ENCODE measurements at places on chromosomes 16 and 17.
A peak's percentile ranks its signal among the peaks of the same experiment; 100 is the strongest.

DNA sequence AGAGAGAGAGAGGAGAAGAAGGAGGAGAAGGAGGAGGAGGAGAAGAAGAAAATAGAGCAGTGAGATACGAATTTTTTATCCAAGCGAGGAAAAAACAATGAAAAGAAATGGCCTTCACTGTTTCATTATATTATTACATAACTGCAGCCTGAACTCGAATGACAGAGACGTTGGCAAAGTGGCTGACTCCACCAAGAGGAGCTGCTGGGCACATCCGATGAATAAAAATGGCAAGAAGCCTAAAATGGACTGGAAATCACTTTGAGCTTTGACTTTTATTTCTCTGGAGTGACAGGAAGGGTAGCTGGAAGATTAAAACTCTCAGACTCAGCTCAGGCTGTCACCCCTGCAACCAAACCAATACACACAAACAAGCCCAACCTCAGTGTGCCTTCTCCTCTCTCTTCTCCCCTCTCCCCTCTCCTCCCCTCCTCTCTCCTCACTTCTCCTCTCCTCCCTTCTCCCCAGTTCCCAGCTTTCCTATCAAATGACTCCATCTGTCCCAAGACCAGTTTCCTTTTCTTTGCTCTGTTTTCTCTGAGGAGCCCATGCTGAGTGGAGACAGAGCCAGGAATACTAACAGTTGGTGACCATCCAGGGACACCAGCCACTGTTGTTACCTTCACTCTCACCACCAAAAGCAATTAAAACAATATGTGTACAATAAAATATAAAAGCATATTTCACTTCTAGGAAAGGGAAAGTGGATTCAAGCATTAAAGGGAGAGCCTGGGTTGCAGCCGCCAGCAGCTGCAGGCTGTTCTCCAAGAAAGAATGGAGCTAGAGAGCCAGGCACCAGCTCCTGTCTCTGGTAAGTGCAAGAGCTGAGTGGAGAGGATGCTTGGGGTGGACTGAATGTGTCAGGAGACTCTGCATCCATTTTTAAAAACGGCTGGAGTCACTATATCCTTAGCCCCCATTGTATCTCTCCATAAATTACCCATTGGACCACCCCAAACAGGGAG is 51.2 kb downstream of the SOX9 start:
- no peak for DNase-seq

DNA sequence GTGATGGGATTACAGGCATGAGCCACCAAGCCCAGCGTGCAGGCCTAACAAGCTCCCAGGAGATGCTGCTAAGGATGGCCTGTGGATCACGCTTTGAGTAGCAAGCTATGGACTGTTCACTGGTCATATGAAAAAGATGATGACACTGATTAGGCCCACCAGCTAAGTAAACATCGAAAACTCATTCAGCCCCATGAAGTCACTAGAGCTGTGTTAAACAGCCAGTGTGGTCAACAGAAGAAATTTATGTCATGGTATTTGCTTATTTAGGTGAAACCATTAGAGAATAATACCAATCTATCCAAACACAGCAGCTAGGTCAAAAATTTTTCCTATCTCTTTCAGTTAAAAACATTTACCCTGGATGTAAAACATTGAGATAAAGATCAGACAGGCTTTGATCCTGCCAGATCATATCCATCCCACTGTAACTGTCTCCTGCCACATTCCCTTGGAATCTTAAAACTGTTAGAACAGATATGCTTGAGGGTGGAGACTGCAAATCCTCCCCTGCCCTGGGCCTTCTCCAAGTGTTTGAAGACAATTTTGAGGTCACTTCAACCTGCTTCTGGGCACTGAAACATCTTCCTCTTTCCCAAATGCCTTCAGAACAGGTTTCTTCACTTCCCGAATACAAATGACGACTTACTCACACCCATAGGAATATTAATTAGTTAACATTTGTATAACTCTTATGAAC is 30.9 kb downstream of the HOXB1 start:
- DNase-seq, result no peak

DNA sequence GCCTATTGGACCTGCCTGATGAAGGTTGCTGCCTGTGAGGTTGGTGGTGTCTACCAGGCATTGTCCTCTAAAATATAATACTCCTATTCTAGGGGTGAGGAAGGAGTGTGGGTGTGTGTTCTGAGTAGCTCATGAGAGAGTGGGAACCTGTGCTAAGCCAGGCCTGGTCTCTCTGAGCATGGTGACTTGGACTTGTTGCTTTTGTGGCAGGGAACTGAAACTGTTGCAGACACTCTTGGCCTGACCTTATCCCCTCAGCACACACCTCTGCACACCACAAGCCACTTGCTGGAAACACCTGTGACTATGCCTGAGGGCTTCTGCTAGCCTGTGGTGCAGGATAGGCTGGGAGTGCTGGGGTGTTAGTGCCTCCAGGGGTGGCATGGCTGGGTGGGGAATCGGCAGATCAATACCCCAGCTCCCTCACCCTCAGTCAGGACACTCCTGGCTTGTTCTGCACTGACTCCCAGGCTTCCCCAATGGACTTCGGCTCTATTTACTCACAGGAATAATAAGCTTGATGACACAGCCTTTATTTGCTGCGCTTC is 29.9 kb downstream of the PLCG2 start:
- peak; percentile 27 for DNase-seq

DNA sequence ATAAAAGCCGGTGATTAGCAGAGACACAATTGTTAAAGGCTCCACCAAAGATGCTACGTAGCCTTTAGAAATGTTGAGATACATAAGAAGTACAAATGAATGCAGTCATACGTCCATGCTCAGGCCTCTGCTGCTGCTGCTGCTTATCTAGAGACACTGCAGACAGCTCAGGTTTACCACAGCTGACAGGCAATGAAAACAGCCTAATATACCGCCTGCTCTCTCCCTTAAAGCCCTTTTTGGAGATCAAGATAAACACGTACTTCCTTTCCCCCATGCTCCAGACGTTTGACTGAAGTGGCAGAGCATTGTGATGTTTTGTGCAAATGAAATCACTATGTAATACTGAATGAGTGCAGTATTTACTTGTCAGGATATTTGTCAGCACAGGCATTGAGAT is 185.3 kb downstream of the AATF start:
- DNase-seq, result no peak

DNA sequence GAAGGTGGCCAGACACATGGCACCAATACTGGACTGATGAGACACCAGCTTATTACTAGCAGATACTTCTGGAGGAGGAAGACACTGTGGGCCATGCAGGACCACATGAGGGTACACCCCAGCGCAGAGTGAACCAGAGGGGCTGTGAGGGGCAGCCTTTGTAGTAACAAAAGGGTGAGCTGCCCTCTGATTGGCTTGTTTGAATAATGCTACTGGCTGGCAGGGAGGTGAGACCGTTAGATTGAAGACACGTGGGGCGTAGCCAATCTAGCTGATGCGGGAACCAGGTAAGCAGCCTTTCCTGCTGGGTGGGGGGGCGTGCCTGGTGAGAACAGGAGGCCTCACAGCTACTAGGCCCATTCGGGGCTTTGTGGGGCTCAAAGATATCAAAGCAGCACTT is 102.8 kb upstream of the SEC14L1 start:
- DNase-seq, result no peak

- DNase-seq, result no peak
Observed at GRCh38 chr16:88831838-88832237, 20.1 kb upstream of the APRT start.

- DNase-seq, result no peak
Observed at GRCh38 chr16:26071101-26071866, 379.5 kb downstream of the HS3ST4 start.

- DNase-seq, result no peak
Observed at GRCh38 chr17:75442168-75443103, 14.0 kb upstream of the TMEM94 start.

DNA sequence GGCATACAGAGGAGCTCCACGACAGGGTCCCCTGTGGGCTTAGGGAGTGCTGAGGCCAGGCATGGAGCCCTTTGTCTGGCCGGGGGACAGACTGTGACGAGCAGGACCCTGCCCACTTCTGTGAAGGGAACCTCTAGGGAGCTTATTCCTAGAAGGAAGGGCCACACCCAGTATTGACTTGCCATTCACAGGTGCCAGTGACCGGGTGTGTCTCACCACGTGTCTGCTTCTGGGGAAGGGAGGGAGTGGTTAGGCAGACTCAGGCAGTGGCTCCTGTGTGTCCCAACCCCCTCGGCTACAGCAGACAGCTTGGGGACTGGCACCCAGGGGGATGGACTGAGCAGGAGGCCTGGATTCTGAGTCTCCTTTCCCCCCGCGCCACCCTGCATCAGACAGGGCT is 57.2 kb downstream of the SOCS1 start:
- DNase-seq, result no peak

GRCh38 chr16:71769222-71769621 is 39.4 kb downstream of the AP1G1 start:
- no peak for DNase-seq

- DNase-seq, result no peak
Observed at GRCh38 chr17:4557626-4558346, 2.6 kb downstream of the GGT6 start.

DNA sequence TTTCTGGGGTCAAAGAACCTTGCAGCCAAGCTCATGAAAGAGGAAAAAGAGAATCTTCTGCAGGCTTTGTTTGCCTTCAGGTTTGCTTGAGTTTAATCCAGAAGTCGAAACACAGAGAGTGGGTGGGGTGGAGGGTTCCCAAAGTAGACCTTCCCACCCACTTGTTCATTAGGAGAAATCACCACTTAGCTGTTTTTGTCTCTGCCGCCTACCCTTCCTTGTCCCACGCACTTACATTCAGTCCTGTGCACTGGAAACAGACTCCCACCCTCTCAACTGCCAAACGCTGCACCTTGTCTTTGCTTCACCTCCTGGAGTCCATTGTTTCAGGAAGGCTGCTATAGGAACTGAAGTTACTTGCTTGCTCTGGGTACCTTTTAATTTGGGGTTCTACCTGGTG is 38.6 kb upstream of the RBFOX1 start:
- DNase-seq, result no peak

- DNase-seq, result no peak
Observed at GRCh38 chr16:71635632-71636031, 9.6 kb downstream of the MARVELD3 start.

- no peak for DNase-seq
Observed at GRCh38 chr17:1232331-1232730, 37.9 kb upstream of the BHLHA9 start.

GRCh38 chr16:28958836-28959235 is 8.1 kb downstream of the NFATC2IP start:
- no peak for DNase-seq

DNA sequence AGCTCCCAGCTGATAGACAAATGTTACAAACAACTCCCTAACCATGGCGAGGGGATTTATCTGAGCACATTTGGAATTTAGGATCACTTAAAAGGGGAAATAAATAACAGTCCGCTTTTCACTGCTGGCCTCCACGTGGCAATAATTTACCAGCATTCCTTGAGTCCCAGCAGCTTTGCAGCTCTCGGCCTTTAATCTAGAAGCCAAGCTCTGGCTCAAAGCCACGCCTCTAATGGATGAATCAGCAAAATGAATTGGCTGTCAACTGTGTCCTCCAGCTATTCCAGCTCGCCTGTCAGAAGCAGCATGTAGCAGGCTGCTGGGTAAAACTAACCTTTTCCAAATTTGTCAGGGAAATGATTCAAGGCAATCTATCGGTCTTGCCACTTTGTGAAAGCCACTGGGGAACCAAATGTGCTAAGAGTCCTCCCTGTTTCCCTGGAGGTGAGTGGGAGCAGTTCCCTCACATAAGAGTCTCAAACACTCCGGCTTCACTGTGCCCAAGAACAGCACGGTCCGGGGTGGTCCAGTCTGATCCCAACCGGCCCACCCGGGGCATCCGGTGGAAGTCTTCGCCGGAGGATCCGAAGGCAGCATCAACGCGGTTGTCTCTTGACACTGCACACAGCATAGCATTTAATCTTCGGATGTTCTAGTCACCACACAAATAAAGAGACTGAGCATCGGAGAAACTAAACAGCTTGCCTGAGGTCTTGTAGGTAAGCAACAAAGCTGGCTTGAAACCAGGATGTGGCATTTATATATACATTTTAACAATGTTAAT is 143.3 kb downstream of the PARN start:
- no peak for DNase-seq

DNA sequence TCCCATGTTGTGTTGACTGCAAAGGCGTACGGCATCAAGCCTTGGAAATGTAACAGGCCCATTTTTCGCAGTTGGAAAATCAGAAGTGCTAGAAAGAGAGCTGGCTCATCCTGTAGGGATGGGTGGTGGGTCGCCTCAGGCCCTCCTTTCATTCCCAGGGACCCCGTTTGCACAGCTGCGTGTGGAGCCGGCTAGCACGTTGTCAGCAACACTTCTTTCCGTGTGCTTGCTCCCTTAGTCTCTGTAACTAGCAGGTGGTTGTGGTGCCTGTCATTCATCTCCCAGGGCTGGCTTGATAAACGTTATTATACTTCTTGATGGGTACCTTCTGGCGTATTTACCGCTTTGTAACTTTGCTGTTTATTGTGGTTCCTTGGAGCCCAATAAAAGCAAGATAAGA is 239.0 kb upstream of the CACNG5 start:
- no peak for DNase-seq

- DNase-seq, result no peak
Observed at GRCh38 chr17:27771586-27771985, 28.7 kb downstream of the NOS2 start.

DNA sequence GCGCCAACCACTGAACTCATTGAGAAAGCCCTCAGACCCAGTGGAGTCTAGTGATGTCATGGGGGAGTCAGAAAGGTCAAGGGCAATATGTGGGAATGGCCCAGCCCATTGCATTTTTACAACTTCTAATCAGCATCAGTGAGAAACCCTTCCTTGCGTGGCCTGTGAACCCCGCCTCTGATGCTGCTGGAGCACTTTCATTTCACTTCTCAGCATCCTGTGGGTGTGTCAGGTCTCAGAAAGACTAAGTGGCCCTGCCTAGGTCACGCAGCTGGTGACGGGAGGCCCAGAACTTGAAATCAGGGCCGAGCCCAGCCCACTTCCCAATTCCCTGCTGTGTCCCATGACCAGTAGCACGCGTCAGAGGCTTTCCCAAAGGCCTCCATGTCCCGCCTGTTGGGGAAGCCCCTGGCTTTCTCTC is 6.1 kb downstream of the DNAI2 start:
- peak; percentile 76 for DNase-seq

DNA sequence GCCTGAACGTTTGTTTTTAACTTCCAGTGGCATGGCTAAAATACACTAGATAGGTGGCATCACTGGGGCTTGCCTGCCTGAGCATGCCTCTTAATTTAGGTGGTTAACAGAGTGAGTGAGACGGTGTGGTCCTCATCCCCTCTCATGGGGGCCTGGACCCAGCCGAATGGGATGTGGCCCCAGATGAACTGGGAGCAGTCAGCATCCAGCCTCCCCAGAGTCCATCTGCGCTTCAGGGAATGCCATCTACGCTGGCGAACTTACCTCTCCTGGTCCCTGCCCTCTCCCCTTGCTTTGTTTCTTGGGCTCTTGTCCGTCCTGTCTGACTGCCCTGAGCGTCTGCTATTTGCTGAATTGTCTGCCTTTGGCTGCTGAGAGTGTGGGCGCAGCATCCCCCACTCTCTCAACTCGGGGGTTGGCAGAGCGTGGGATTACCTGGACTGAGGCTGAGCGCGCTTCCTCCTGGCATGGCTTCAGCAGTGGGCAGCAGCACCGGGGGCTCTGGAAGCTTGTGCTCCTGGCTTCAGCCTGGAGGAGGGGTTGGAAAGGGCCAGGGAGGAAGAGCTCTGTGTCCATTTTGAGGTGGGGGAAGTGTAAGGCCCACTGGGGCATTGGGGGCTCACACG is 2.1 kb downstream of the RAB40C start:
- DNase-seq, result no peak
